ENCODE measurements at places on chromosomes 1 and 21. TPM values are rescaled to one million over a fixed set of nuclear protein-coding genes. Genes with fewer than 3 reads are reported as not detected.

DNA sequence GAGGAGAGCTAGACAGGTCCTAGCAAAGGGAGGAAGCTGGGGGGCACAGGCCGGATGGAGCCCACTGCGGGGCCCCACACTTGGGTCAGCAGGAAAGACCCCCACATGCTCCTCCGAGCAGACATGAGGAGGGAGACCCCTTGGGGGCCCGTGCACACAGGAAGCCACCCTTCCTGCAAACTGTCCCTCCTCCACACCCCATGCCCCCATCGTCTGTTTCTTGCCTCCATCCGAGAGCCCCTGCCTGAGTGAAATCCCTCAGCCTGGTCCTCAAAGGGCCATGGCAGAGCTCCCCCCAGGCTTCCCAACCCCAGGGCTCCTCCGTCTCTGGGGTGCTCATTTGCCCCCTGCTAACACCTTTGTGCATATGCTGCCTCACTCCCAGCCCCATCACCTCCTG is 168.0 kb downstream of the PRDM16 start:
- DNase-seq = no peak

The SPRR2G gene
- total RNA-seq = not detected

The FASLG gene
- total RNA-seq = not detected

DNA sequence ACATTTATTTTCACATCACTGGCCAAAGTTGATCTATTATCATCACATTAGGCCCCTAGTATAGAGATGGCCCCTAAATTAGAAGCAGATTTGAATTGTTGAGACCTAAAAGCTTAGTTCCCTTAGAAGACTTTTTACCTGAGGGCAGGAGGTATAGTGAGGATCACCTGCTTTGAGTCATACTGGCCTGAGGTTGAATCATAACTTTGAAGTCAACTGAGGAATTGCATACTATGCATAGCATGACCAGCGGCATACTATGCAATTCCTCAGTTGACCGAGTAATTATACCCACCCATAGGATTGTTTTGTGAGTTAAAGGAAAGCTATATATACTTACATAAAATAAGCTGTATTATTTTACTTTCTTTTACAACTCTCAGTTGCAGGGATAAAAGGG is 50.3 kb upstream of the DPH5 start:
- no peak for DNase-seq

- DNase-seq = no peak
Observed at GRCh38 chr1:111743679-111744101, 4.5 kb upstream of the INKA2 start.

DNA sequence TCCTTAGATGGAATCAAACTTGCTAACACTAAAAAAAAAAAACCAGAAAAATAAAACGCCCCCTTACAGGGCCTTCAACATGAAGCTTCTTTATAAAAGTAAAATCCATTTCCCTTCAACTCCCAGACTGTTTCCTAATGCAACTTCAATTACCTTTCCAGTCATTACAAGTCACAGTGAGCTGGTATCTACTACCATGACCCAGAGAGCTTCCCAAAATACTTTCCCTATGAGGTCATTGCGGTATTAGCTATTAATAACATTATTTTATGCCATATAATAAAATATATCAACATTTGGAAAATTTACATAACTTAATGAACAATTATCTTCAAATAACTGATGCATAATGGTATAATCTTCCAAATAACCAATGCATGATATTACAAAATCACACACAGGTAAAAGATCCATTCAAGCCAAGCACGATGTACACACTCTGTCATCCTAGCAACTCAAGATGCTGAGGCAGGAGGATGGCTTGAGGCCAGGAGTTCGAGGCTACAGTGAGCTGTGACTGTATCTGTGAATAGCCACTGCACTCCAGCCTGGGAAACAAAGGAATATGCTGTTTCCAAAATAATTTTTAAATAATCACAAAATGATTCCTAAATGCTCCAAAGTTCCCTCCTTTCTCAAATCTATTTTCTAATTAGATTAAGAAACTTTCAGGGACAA is 24.1 kb downstream of the EIF4G3 start:
- DNase-seq = no peak

The KCNK2 gene
- total RNA-seq = not detected

DNA sequence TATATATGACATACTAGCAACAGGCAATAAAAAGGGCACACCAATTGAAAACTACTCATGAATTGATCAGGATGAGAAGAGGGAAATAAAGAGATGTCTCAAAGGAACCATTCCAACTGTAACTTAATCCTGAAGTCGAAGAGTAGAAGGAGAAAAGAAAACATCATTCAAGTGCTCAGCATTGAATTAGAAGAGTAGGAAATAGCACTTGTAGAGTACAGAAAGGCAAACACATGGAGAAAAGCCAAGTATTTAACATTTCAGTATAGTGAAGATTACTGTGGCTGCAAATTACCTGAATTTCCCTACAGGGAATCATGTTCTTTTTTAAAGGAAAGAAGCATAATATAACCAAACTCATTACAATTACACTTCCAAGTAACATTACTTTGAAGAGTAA is 205.0 kb downstream of the KCTD3 start:
- DNase-seq = no peak

DNA sequence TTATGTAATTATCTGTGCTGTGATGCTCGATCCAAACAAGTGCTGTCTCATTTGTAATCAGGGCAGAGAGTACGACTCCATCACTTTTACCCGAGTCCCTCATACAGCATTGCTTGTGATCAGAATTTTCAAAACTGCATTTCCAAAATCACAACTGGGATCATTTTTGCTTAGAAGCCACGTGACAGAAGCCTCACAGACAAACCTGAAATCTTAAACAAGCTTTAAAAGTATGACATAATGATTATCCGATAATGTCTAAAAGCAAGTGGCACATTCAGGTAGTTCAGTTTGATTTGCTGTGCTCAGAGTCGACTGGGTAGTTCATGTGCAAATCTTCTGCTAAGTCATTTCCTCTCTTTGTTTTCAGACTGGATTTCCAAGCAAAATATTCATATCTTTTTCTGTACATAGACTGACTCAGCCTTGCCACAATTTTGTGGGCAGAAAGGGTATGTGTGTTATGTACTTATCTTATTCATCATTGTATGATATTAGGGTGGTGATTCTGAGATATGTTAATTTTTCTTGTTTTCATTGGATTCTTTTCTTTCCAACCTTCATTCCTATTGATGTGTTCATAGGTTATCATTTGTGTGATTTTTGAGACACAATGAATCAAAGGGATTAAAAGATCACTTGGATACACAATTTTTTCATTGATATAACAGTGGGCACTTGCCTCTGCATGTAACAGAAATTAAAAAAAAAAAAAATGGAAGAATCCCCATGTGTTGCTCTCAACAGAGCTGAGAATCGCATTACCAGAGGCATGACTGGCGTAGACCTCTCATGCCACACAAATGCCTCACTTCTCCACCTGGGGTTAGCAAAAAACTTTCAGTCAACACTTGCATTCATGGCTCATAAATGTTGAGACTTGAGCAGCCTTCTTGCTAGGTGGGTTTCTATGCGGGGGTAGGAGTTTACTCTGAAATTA is 355.7 kb downstream of the LTN1 start:
- DNase-seq = no peak

DNA sequence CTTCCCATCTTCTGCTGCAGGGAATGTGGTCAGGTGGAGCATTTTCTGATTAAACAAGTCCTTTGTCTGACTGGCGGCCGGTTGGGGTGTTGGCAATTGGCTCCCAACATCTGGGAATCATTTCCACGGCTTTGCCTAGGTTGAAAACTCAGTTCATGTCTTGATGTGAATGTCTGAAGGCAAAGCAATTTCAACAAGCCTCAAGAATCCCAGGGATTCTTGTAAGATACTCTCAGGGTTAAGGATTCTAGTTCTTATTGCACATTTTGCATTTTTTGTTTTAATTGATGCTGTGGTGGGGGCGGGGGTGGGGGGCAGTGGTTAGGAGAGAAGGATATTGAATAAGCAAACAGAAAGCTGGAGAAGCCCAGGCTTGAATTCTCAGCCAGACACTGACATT is 273.9 kb downstream of the KIF26B start:
- no peak for DNase-seq

The ZNF683 gene
- total RNA-seq = not detected

DNA sequence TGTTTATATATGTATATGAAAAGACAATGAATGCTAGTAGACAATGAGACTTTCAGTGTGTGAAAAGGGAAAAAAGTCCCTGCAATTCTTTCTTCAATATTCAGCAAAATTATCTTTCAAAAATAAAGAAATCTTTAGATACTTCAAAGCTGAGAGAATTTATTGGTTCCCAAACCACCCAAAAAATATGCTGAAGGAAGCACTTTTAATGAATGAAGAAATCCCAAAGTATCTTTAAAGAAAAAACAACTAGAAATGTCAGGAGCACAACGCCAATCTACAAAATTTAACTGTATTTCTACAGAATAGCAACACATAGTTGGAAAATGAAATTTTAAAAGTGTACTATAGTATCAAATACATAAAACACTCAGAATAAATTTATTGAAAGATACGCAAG is 142.3 kb upstream of the CHRM3 start:
- no peak for DNase-seq

The OR2G6 gene
- not detected for total RNA-seq

DNA sequence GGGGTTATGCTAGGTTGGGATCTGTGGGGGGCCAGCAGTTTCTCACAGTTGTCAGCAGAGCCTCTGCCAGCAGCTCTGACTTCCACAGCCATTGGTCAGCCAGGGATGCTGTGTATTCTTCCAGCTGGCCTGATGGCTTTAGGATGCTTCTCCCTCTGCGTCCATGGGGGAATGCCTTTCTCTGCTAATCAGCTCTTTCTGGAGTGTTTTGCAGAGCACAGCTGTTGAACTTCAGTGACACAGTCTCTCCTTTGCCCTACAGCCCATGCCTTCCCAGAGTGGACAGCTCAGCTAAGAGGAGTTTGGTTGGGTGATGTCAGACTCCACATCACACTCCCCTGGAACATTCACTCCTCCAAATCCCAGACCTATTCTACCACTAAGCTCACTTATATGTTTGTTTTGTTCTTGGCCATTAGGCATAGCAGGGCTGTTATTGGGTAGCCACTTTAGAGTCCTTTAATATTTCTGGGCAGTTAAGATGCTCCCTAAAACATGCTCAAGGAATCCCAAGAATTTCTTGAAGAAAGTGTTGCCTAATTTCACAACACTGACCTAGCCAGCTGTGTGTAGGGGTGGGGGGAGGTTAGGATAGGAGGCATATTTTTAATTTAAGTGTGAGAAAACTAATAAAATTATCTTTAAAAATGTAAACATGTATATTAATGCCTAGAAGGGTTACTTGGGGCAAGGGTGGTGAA is 75.3 kb upstream of the KIAA0040 start:
- DNase-seq = peak; percentile 34

The OR14K1 gene
- not detected for total RNA-seq

GRCh38 chr1:206029484-206029883 is 5.8 kb upstream of the CTSE start:
- DNase-seq = no peak

The FCRL4 gene
- not detected for total RNA-seq

DNA sequence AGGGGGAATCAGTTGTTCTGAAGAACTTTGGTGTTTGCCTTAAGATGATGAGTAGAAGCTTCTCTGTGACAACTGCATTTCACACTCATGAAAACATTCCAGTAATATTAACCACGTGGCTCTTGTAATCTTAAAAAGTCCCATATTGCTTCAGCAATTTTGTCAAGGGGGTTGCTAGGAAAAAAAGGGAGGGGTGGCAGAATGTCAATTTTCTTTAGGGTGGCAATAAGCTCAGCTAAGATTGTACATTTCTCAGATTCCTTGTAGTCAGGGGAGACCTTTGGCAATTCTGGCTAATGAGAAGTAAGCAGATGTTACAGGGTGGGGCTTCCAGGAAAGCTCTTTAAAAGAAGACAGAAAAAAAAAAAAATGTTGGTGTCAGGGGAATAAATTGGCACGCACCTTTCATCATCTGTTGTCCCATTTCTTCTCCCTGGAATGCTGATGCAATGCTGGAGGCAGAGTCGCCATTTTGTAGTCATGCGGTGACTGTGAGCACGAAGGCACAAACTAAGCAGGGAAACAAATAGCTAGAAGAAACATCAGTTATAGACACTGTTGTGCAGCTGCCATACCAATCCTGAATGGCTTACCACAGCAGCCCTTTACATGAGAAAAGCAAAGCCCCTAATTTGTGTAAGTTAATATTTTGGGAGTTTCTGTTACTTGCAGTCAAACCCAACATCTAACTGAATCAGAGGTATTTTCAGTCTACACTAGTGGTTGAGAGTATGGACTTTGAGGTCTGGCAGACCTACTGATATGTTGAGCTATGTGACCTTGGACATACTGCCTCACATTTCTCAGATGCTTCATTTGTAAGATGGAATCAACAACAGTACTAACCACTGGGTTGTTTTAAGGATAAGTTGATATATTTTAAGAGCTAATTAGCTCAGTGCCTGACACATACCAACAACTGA is 56.1 kb upstream of the MRPS6 start:
- no peak for DNase-seq

DNA sequence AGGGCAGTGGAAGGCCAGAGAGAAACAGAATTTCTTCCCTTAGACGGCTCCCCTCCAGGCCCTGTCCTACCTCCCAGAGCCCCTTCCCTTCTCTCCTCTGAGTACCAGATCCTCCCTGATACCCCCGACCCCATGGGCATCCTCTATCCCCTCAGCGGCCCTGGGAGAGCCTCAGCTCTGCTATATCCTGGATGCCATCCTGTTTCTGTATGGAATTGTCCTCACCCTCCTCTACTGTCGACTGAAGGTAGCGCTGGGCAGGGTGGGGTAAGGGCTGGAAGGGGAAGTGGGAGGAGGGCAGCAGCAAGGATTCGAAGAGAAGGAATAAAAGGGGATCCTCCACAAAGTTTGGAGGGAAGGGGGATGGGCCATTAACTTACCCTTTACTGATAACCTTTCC is 2.7 kb downstream of the FCER1G start:
- DNase-seq = no peak

- DNase-seq = no peak
Observed at GRCh38 chr1:217493290-217493689, 137.6 kb downstream of the GPATCH2 start.

DNA sequence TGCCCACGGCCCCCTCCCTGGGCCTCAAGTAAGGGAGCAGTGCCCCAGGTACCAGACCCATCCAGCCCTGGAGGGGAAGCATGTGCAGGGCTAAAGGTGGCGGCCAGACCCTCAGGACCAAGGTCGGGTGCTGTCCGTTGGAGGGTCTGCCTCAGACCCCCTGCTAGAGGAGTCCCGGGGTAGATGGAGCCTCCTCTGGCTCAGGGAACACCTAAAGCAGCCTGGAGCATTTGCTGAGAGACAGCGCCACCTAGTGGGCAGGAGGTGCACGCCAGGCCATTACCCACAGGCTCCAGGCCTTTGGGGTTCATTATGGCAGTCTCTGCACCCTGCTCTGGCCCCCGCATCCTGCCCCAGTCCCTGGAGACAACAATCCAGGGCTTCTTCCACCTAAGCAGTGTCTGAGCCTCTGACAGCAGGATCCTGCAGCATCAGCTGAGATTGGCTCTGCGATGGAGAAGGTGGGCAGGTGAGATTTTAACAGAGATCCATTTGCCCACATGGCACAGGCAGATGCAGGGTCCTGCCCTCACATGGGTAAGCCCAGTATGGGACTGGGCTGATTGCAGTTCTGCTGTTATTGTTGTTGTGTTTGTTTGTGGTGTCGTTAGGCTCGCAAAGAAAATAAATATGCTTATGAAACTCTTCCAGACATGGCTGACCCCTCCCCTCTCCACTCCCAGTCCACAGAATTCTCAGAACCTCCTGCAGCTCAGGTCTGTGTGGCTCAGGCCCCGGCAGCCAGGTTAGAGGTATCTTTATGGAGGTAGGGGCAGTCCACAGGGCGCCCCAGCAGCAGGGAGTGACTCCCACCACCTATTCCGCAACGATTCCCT is 42.4 kb downstream of the CTNNBIP1 start:
- DNase-seq = peak; percentile 90

GRCh38 chr1:6075748-6076147 is 30.1 kb downstream of the KCNAB2 start:
- DNase-seq = no peak
